Endothelial cell of umbilical vein (primary cell): ENCODE measurements at places on chromosomes 5 and 9. TPM values are rescaled to one million over a fixed set of nuclear protein-coding genes. Genes with fewer than 3 reads are reported as not detected.

DNA sequence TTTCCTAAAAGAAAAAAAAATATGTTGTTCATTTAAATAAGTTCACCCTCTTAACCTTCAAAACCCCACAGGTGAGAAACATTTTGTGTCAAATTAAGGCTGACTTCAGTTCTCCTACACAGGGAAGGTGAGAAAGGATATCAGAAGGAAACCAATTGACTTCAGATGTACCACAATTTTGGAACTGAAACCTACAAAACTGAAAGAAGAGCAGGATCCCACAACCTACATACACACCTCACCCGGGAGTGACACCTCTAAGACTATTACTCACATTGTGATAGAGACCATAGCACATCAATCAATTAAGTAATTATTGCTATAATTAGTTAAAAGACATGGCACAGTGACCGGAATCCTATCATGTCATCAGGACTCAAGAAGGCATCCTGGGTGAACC lies 47.0 kb downstream of the RASEF start:
- no peak for DNase-seq

DNA sequence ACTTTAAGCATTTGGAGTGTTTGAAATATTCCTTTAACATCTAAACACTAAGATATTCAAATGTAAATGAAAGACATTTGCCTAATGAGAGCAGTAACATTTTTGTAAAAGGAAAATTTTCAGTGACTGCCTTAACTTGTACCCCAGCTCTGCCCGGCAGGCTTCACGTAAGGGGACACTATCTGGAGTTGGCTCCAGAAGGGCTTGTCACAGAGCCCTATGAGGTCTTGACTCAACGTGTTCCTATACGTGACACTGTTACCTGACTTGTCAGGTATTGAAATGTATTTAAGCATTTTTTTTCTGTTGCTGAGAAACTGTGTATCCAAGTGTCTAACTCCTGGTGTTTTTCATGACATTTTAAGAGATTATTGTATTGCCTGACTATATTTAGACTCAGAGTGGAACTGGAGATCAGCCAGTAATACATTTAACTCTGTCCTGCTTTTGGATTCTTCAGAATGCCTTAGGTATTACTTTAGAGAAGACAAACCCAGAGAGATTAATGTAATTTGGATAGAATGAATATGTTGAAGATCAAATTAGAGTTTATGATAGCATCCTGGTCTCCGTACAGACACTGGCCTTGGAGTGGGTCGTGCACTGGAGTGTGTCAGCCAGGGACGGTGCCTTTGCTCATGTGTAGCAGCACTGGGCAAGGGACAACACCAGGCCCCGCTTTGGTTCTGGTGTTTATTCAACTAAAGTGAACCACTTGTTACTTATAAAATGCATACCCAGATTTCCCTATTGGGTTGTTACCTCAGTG lies 34.6 kb upstream of the PHF2 start:
- DNase-seq, result no peak

GRCh38 chr5:173564106-173564505 lies 52.3 kb downstream of the BOD1 start:
- no peak for DNase-seq

DNA sequence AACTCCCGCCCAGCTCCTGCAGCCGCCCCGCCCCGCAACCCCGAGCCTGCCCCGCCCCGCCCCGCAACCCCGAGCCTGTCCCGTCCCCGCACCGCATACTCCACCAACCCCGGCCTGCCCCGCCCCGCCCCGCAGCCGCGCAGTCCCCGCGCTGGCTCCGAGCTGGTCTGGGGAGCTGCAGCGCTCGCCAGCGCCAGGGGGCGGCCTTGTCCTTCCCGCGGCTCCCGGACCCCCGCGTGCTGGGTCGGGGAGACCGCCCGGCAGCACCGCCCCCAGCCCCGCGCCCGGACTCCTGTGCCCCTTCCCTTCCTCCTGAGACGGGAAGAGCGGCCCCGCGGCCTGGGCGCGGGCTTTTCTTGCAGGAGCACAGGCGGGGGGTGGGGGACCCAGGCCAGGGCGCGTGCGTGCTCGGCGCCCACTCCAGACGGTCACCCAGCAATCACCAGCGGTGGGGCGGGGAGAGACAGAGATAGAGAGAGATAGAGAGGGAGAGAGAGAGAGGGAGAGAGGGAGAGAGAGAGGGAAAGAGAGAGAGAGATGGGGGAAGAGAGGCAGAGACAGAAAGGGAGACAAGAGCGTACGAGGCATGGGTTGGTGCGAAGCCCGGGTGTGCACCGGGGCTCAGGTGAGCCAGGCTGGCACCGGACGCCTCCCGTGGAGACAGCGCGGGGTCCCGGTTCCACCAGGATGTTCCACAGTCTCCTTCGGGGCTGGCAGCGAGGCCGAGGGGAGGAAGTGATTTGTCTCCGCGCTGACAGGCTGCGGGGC lies 14.7 kb upstream of the TMEM250 start:
- no peak for DNase-seq

GRCh38 chr5:116451905-116452450 lies 122.6 kb downstream of the SEMA6A start:
- no peak for DNase-seq

GRCh38 chr5:56024810-56025150 lies 30.0 kb upstream of the IL6ST start:
- DNase-seq, result no peak

GRCh38 chr5:173862047-173862477 lies 26.1 kb upstream of the CPEB4 start:
- DNase-seq, result no peak

POMT1 gene
- polyA plus RNA-seq, result 53.9 and 55.6 TPM in 2 replicates

SGCD gene
- not detected in 2 replicates for polyA plus RNA-seq
